Liver (tissue), 10 donors: ENCODE measurements at places on chromosomes 3 and 15. TPM values are rescaled to one million over a fixed set of nuclear protein-coding genes. Genes with fewer than 3 reads are reported as not detected.
A peak's percentile ranks its signal among the peaks of the same experiment; 100 is the strongest.

DNA sequence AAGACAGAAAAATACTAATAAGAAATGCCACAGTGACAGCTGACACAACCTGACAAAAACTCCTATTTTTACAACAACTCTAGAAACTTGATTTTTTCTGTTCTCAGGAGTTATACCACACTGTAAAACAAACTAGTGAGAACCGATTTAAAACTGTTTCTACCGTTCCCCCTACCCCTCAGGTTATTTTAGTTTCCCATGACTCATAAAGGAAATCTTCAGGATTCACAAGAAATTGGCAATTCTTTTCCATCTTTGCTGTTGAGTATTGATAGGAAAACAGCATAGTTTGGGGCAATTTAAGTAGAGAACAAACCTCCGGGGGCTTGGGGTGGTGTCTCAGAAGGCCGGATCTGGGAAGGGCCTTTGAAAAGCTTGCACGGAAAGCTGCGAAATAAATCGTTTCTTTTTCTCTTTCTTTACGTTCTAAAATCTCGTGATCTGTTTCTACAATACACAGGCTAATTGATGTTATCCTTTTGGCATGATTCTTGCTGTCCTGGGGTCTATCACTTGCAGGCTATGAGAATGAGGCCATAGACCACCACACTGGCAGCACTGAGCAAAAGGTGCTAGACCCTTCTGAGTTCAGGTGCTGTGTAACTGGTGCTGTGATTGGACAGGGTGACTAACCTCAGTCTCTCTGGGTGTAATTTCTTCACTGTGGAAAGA is 89.3 kb downstream of the LPP start:
- no peak for DNase-seq

GRCh38 chr15:99409097-99409473 is 156.7 kb upstream of the MEF2A start:
- peak; percentile 34 for DNase-seq

Gene EPHA6
- 0.05 TPM for total RNA-seq

DNA sequence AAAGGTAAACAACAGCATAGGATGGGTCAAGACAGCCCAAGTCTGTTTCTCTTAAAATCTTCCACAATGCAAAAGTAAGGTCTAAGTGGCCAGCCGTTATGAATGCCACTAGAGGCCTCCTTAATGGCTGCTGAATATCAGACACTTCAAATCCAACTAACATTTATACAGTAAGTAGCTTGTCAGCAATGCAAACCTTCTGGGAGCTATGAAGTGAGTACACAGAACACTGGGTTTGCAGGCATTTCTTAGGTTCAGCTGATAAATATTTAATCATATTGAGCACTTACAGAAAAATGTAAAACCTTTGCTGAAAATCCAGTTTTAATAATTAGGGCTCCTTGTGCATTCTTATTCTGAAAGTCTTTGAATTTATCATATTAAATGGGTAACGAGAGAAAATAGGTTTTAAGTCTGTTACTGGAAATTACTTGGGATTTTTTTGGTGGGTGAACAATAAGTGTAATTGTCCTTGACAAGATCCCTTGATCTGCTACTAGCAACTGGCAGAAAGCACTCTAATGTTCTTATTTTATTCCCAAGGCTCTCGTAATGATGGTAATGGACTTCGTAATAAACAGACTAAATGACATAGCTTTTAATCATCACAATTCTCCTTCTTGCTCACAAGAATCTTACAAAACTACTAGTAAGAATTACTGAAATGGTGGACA is 141.7 kb upstream of the GPR149 start:
- DNase-seq, result no peak

Gene WDR72
- total RNA-seq, result 55.4 TPM

Gene EMC7
- 29.9 TPM for total RNA-seq

- DNase-seq, result no peak
Observed at GRCh38 chr3:127720161-127720823, 47.5 kb downstream of the ABTB1 start.

GRCh38 chr15:99131441-99132023 is 26.7 kb downstream of the SYNM start:
- peak; percentile 46 for DNase-seq

Gene MUC20
- 1.1 TPM for total RNA-seq

- DNase-seq, result no peak
Observed at GRCh38 chr3:114333180-114333922, 39.5 kb downstream of the TIGIT start.

DNA sequence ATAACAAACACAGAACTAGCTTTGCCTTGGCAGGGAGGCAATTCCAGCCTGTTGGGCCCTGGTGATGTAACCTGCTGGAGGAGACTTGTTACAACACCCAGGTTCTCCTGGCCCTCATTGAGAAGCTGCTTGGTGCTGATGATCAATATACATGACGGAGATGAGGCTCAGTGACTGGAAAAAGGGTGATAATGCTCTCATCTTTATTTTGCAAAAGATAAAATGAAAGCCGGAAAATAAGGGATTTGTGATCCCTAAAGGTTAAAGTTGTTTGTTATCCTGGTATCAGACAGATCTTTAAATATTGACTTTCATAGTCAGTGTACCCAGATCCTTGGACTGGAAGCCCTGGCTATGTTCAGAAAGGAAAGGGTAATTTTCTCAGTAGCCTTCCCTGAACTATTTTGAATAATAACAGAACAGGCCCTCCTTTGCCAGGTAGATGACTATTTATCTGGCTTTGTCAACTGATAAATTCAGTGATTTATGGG is 118.9 kb upstream of the MEIS2 start:
- no peak for DNase-seq

Gene MRPL3
- total RNA-seq, result 44.5 TPM

DNA sequence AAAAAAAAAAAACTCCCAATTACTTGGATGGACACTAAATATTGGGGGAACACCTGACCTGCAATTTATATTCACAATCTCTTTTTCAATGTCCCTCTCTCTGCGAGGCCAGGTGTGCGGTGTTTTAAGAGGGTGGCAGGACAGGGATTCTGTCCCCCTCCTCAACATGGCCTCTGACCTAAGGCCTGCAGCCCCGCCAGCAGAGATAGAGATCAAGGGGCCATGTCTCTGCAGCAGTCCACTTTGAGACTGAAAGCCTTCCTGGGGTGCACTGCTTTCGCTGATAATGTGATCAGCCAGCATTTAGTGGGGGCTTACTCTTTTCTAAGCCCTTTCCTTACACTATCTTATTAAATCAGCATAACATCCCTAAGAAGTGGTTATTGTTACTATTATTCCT is 419.9 kb downstream of the OCA2 start:
- no peak for DNase-seq

DNA sequence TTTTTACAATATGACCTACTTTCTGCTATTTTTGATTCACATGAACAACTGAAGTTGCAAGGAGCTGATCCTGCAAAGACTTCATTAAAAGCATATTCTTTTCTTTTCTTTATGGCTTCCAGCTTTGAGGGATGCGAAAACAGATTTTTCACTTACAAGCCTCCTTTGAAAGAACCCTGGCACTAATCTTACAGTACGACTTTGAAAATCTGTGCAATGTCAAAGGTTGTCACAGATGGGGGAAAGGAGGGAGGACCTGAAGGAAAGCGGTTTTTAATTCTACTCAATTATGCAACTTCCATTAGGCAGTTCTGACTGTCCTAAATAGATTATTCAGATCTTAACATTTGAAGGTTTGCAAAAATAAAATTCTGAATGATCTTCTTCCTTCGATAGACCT is 130.5 kb downstream of the TNIK start:
- no peak for DNase-seq

- DNase-seq, result no peak
Observed at GRCh38 chr15:47983533-47983932, 137.3 kb upstream of the SLC24A5 start.

- DNase-seq, result no peak
Observed at GRCh38 chr15:73601451-73602445, 31.4 kb downstream of the NPTN start.

Gene CRABP1
- total RNA-seq, result not detected

DNA sequence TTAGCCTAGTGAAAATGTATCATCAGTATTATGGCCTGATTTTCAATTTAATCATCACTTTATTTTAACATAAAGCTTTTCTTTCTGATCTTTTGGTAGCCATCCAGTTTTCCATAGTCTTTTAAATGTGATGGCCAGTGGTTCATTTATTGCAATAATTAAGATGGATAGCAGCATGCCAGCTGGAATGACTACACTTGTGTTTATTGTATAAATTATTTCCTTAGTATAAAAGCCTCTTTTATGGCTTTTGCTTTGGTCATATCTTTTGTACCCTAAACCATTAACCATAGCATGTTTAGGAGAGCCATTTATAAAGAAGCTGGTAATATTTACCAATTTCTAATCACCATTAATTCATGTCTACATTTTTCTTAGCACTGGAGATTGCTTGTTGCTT is 31.7 kb downstream of the ALCAM start:
- DNase-seq, result no peak

DNA sequence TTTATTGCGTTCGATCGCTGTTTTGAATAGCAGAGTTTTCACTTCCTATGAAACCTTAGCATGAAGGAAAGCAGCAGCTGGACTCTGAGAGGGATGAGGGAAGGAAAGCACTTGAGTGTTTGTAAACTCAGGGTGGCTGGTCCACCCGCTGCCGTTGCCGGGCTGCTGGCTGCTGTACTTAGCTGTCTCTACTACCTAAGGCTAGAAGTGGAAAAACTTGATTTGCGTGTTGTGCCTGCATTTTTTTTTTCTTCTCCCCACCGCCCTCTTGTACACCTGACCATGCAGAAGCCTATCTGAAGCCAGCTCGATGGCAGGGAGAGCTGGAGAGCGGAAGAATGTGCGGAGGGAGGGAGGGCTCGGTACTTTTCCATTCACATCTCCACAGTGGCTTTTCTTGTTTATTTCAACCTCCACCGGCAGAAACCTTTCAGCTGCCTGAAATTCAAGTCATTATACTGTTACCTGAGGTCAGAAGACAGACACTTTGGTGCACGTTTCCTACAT is 4.8 kb upstream of the BCL6 start:
- no peak for DNase-seq
